Stimulated activated CD4-positive, alpha-beta T cell treated with anti-CD3 and anti-CD28 coated beads, Interleukin-4, amount 100 ng/mL, for 1 hour (primary cell): ENCODE measurements at places on chromosomes 12 and 14.
A peak's percentile ranks its signal among the peaks of the same experiment; 100 is the strongest.

DNA sequence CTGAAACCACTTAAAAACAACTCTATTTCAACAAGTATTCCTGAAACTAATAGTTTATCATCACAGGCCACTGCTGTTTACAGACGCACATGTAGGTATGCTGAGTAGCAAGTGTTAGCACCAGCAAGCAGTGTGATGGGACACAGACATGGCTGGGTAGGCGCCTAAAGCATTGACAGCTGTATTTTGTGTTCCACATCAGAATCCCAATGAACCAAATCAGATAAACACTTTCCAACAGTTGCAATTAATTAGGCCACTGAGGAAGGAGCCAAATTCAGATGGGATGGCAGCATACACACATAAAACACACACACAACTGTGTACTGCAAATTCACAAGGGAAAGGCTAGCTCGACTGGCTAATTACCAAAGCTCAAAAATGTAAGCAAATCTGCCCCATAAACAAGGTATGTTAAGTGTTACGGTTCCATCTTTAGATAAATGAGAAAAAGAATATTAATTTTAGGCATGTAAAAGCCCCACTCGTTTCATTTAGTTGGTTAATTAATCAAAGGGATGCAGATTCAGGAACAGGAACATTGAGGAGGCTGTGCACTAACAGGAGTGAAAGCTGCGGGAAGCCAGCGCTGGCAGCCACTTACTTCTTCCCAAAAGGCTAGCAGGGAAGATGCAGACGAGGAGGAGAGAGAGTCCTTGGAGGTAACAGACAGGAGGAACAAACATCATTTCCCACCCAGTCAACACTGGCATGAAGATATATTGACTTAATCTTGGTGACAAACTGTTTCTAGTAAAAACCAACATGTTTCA is 33.4 kb downstream of the AMN start:
- no peak for DNase-seq

GRCh38 chr12:26799741-26800140 is 33.3 kb downstream of the ITPR2 start:
- no peak for DNase-seq

GRCh38 chr14:22291406-22291805 is 297.6 kb downstream of the DAD1 start:
- DNase-seq = no peak

GRCh38 chr12:16472631-16473030 is 125.2 kb downstream of the MGST1 start:
- DNase-seq = no peak

DNA sequence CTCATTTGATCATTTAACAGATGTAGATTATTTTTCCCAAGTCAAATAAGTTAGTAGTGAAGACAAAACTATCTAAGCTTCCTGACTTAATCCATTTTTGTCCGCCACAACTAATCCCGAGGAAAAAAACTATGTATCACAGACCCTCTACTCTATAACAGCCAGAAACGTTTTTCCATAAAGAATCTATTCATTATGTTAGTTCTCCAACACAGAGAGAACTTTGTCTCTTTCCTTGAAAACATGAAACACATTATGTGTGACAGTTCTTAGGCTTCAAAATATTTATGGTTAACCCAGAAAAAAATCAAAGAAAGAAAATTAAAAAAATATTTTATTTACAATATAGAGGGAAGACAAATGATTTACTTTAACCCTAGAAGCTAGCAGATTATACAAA is 100.1 kb downstream of the PLEKHG7 start:
- DNase-seq = no peak

DNA sequence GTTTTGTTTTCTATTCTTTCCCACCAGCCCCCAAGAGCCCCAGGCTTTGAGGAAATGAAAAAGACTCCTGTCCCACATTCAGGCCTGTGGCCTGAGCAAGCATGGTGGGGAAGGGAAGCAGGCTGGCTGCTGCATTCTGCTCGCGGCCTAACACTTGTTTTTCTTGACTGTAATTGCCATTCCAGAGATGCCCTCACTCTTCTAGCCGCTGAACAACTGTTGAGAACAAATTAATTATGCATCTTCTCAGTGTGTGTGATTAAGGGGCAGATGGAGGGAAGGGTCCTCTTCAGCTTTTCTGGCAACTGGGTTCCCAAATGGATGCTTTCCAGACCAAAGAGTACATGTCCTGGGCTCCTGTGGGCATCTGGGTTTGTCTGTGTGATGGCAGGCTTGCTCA is 43.3 kb downstream of the ADCK1 start:
- no peak for DNase-seq

DNA sequence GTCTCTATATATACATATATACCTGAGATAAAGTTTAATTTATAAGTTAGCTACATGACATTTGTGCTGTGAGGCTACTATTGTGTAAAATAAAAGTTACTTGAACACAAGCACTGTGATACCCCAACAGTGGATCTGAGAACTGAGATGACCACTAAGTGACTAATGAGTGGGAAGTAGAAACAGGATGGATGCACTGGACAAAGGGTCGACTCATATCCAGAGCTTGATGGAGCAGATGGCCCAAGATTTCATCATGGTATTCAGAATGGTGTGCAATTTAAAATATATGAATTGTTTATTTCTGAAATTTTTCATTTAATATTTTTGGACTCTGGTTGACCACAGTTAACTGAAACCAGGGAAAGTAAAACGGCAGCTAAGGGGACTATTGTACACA is 908.6 kb upstream of the MDGA2 start:
- DNase-seq = no peak

DNA sequence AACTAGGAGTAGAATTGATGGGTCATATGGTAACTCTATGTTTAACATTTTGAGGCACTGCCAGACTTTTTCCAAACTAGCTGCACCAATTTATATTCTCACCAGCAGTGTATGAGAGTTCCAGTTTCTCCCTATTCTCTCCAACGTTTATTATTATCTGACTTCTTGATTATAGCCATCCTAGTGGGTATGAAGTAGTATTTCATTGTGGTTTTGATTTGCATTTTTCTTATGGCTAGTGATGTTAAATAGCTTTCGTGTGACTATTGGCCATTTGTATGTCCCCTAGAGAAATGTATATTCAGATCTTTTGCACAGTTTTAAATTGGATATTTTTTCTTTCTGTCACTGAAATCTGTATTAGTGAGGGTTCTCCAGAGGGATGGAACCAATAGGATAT is 37.8 kb downstream of the HELB start:
- DNase-seq = no peak

GRCh38 chr14:24814346-24814745 is 180.4 kb upstream of the GZMB start:
- no peak for DNase-seq

GRCh38 chr12:74988156-74988555 is 221.5 kb downstream of the KCNC2 start:
- no peak for DNase-seq

- no peak for DNase-seq
These were observed 443 bp downstream of the DNAL1 start for GRCh38 chr14:73645248-73645610.

DNA sequence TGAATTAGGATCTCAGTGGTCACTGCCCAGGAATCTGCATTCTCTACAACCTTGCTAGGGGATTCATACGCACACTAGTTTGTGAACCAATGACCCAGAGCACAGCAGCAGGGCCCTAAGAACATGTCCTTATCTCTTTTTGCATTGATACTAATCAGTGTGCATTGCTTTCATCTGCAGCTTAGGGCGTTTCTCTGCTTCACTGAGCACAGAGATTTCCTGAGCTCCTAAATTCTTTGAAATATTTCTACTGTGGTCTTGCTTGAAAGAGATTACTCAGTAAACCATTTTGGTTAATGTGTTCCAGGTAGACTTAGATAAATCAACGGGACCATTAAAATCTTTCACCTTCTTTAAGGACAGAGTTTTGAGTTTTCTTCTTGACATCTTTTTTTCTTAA is 351.3 kb upstream of the KITLG start:
- DNase-seq = no peak

GRCh38 chr14:62431496-62431895 is 613.8 kb downstream of the KCNH5 start:
- no peak for DNase-seq

DNA sequence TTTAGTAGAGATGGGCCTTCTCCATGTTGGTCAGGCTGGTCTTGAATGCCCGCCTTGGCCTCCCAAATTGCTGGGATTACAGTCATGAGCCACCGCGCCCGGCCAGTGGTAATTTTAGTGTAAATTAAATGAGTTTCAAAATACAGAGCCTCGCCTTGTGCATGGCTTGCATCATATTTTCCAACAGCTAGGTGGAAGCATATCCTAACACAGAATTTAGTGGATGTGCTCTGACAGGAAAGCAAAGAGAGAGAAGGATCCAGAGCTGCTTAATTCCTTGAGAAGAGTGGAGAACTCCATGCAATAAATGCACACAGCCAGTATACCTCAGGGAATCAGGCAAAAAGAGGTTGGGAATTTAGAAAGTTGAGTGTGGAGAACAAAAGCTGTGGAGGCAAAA is 2.5 kb downstream of the OR6C2 start:
- DNase-seq = no peak

DNA sequence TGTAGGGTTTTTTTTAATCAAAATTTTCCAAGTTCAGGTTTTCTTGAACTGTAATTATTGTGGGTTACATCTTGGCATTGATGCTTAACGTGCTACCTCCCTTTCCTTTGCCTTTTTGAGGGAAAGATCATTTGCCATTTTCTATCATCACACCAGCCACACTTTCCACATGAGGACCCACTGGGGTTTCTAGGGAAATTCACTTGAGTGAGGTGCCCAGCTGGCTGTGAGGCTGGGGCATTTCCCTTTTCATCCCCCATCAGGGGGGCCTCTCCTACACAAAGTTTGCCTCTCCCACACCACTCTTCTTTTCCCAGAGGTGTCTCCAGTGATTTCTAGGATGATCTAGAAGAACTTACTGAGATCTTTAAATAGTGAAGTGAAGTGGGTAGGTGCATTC is 335.7 kb downstream of the BMP4 start:
- DNase-seq = no peak

GRCh38 chr14:53845813-53846693 is 110.6 kb downstream of the BMP4 start:
- no peak for DNase-seq

- DNase-seq = no peak
These were observed 67.6 kb upstream of the CDKN3 start for GRCh38 chr14:54329082-54329695.

GRCh38 chr12:104910196-104910840 is 47.8 kb downstream of the SLC41A2 start:
- no peak for DNase-seq

DNA sequence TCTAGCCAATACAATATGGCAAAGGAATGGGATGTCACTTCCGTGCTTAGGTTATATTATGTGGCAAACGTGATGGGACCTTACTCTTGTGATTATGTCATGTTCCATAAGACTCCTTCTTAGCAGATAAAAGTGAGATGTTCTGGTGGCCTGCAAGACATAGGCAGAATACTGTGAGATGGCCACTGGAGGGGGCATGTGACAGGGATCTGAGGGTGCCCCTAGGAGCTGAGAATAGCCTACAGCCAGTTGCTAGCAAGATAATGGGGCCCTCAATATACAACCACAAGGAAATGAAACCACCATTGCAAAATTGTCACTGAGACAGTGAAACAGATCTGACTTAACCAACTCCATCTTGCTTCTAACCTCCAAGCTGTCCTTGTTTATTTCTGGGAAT is 151.4 kb upstream of the SSTR1 start:
- no peak for DNase-seq

GRCh38 chr14:32252030-32252670 is 49.1 kb upstream of the RNU6-8 start:
- DNase-seq = peak; percentile 4

GRCh38 chr12:109469517-109469916 is 7.6 kb downstream of the KCTD10 start:
- no peak for DNase-seq

DNA sequence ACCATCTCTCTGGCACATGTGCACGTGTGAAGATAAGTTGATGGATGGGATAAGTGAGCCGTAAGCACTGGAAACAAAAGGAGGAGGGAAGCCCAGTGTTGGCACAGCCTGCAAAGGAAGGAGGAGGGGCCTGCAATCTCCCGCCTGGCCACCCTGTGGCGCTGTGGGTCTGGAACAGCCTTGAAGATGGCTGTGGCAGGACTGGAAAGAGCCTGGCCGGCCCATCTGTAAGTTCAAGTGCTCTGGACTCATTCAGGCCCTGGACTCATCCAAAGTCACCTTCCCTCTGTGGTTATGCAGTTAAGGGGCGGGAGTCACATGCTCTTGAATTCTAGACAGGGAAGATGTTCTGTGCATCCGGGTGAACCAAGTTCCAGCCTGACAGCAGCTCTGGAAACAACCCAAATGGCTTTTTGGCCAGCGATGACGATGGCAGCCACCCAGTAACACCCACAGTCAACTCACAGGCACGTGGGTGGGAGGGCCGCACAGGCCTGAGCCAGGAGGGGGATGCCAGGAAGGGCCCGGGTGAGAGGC is 50.4 kb downstream of the CHGA start:
- DNase-seq = no peak

- DNase-seq = no peak
These were observed 2.7 kb downstream of the SSH1 start for GRCh38 chr12:108854451-108855283.

DNA sequence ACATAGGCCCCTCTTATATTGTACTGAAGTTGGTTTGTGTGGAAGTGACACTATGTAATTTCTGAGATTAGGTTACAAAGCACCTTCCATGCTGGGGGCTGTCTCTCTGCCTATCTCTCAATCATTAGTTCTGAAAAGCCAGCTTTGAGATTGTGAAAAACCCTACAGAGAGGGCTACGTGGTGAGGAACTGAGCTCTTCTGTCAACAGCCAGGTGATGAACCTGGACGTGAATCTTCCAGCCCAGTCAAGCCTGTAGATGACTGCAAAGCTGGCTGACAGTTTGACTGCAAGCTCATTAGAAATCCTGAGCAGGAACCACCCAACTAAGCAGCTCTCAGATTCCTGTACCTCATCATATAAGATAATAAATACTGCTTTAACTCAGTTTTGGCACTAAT is 36.3 kb upstream of the BBS10 start:
- DNase-seq = no peak

DNA sequence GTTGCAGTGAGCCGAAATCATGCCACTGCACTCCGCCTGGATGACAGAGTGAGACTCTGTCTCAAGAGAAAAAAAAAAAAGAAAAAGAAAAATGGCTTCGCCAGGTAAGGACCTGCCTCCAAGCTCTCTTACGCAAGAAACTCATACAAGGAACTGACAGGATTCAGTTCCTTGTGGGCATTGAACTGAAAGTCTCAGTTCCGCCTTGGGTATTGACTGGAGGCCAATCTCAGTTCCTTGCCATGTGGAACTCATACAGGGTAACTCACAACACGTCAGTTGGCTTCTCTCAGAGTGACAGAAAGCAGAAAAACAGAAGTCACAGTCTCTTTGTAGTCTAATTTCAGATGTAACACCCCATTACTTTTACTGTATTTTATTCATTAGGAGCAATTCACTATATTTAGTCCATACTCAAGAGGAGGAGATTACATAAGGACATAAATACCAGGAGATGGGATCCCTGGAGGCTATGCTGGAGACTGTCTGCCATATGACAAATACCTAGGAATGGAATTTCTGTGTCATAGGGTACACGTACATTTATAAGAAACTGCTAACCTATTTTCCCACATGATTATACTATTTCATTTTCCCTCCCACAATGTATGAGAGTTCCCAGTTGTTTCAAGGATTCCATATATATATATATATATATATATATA is 11.4 kb upstream of the NOPCHAP1 start:
- DNase-seq = no peak
